Daoy (cell line): ENCODE measurements at places on chromosomes 3 and 15. TPM values are rescaled to one million over a fixed set of nuclear protein-coding genes. Genes with fewer than 3 reads are reported as not detected.
A peak's percentile ranks its signal among the peaks of the same experiment; 100 is the strongest.

DNA sequence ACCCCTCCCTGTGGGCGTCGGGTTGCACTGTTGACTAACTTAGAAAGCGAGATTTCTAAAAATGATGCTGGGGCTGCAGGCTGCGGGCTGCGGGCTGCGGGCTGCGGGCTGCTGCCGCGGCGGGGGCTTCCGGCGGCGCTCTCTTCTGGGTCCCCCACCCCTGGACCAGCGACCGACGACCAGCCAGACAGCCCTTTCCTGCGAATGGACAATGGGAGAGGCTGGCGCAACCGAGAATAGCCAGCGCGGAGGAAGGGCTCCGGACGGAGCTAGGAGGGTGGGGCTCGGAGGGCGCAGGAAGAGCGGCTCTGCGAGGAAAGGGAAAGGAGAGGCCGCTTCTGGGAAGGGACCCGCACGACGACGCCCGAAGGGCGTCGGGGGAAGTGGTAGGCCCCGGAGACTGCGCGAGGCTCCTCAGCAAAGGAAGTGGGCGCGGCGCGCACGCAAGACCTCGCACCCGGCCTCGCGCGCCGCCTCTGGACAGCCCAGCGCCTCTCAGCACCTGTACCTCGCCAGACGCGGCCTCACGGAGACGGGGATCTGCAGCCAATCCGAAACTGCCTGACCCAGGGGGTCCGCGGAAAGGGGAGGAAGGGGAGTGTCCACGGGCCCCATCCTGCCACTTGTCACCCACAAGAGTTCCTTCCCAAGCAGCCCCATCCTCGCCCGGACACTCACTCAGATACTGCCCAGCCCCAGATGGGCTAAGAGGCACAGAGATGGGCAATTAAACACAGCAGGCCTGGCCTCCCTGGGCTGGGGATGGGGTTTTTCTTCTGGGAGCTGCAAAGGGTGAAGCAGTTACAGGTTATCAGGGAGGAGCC lies 70.7 kb downstream of the SLC12A8 start:
- DNase-seq: no peak

DNA sequence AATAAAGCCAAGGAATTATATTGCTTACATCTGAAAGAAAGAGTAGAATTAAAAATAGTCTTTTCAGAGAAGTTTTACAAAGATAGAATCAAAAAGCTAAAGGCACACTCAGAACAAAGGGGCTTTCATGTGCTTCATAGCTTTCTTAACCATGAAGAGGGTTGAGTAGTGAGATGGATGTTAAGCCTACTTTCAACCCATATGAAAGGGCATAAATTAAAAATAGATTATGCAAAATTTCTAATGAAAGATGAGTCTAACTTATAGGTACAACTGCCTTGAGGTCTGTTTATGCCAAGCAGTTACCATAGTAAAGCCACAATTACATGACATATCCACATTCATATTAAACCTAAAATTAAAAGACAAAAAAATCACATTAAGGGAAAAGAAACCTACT lies 223.3 kb upstream of the ARHGEF26 start:
- DNase-seq: no peak

DNA sequence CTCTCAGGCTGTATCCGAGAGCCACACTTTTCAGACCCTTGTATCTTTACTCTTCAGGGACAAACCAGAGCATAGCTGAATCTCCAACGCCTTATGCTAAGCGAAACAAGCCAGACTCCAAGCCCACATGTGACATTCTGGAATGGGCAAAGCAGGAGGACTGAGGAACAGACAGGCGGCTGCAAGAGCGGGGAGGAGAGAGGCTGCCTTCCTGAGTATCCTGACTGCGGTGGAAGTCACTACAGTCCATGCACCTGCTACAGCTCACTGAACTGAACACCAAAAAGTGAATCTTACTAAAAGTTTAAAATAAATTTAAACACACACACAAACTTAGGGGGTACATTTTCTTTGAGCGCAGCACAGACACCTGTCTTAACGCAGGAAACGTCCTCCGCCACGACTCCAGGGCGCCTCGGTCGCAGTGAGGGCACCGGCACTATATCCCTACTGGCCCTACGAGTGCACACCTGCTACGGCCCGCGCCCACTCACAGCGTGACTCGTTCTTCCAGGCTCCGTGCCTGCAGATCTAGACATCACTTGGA lies 1.4 kb downstream of the CYFIP1 start:
- no peak for DNase-seq

- DNase-seq: peak; percentile 9
Measured at GRCh38 chr3:31634476-31634875, 101.8 kb downstream of the STT3B start.

Gene GOLGA8K
- total RNA-seq: 0.51 TPM in 1 of 2 replicates, not detected in the other

DNA sequence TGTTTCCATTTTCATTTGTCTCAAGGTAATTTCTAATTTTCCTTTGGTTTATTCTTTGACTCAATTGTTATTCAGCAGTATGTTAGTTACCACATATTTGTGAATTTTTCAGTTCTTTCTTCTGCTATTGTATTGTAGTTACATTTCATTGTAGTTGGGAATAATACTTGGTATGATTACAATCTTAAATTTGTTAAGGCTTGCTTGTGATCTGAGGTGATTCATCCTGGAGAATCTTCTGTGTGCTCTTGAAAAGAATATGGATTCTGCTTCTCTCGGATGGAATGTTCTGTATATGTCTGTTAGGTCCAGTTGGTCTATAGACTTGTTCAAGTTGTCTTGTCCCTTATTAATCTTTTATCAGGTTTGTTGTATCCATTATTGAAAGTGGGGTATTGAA lies 63.4 kb upstream of the VEPH1 start:
- DNase-seq: no peak

DNA sequence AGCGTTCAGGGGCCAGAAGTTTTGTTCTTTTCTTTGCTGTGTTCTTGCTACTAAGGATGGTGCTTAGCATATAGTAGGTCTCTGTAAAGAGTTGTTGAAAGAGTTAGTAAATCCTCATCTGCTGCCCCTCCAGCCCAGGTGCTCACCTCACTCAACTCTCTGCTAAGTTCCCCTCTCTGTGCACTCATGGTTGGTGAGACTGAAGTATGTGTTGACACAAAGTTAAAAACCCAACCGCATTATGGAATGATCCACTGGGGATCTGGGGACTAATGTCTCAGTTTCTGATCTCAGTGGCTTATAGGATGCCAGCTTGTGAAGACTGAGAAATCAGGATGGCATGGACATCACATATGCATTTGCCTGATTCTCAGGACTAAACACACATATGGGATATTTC lies 13.8 kb downstream of the RYR3 start:
- DNase-seq: no peak

- DNase-seq: no peak
Measured at GRCh38 chr3:89742546-89742945, 635.1 kb downstream of the EPHA3 start.

GRCh38 chr15:75235760-75236729 lies 22.1 kb upstream of the GOLGA6C start:
- DNase-seq: no peak

- DNase-seq: peak; percentile 13
Measured at GRCh38 chr3:186411994-186412393, 50.0 kb upstream of the DGKG start.

Gene GOLGA6A
- 0.06 TPM in 1 of 2 replicates, not detected in the other for total RNA-seq

- no peak for DNase-seq
Measured at GRCh38 chr3:131976448-131976847, 58.4 kb downstream of the CPNE4 start.

- no peak for DNase-seq
Measured at GRCh38 chr3:136277634-136278033, 27.5 kb downstream of the PCCB start.

DNA sequence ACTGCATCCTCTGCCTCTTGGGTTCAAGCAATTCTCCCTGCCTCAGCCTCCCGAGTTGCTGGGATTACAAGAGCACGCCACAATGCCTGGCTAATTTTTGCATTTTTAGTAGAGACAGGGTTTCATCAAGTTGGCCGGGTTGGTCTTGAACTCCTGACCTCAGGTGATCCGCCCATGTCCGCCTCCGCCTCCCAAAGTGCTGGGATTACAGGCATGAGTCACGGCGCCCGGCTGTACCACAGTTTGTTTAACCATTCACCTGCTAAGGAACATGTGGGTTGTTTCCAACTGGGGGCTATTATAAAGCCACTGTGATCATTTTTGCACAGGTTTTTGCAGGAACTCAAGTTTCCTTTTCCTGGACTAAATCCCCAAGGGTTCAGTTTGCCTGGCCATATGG lies 123.2 kb upstream of the RAP2B start:
- DNase-seq: peak; percentile 74

Gene GAP43
- 0.06 and 0.12 TPM in 2 replicates for total RNA-seq

DNA sequence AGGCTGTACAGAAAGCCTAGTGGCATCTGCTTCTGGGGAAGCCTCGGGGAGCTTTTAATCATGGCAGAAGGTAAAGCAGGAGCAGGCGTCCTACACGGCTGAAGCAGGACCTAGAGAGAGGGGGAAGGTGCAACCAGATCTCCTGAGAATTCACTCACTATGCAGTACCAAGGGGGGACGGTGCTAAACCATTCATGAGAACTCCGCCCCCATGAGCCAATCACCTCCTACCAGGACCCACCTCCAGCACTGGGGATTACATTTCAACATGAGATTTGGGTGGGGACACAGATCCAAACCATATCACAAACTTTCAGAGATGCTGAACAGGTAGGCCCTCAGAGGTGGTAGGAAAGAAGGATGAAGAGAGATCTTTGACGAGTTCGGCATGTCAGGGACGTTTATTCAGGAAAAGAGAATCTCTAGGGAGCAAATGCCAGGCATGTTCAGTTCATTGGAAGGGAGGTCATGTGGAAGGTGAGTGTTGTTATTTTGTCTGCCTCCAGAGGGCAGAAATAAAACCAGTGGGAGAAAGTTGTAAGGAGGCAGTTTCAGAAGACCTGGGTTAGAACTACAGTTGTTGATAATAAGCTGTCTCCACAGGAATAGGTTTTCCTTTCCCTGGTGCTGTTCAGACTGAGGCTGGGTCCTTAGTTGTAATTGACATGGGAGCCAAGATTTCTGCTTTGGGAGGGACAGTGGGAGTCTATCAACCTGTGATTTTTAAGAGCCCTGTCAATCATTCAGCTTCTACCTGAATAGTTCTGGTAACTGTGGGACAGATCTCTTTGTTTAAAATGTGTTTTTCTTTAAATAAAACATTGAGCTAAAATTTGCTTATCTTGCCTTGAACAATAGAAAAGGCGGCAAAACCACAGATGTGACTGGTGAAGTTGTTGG lies 4.3 kb upstream of the FNDC3B start:
- DNase-seq: no peak

DNA sequence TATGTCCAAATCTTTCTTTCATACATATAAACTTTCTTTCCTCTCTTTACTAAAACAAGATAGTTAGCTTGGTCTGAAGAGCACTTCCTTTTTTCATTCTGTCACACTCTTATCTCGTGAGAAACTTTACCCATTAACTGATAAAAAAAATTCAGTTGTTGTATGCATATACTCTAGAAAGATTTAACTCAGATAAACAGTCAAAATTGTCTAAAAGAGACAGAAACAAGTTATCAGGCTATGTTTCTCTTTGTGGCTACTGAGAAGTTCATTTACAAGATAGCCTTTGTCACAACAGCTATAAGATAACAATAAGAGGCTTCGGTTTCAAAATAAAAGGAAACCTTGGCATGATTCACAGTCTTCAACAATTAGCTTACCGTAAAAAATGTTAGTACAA lies 235.7 kb upstream of the ATP10A start:
- no peak for DNase-seq

Gene CLDN16
- 0.21 and 0.74 TPM in 2 replicates for total RNA-seq

Gene EHD4
- total RNA-seq: 21.9 and 26.9 TPM in 2 replicates

- DNase-seq: no peak
Measured at GRCh38 chr3:128279601-128279880, 126.3 kb downstream of the EEFSEC start.

DNA sequence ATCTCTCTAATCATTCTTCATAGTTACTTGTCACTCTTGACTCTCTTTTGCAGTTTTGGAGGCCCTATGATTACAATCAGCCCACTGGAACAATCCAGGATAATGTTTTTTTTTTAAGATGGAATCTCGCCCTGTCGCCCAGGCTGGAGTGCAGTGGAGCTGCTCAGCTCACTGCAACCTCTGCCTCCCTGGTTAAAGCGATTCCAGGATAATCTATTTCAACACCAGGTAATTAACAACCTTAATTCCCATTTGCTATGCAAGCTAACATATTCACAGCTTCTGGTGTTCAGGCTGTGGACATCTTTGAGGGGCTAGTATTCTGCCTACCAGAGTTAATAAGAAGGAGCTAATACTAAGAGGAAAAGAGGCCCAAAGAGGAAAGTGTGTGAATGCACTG lies 1.1 kb upstream of the BLOC1S6 start:
- DNase-seq: no peak

Gene SERPINI2
- not detected in 2 replicates for total RNA-seq

DNA sequence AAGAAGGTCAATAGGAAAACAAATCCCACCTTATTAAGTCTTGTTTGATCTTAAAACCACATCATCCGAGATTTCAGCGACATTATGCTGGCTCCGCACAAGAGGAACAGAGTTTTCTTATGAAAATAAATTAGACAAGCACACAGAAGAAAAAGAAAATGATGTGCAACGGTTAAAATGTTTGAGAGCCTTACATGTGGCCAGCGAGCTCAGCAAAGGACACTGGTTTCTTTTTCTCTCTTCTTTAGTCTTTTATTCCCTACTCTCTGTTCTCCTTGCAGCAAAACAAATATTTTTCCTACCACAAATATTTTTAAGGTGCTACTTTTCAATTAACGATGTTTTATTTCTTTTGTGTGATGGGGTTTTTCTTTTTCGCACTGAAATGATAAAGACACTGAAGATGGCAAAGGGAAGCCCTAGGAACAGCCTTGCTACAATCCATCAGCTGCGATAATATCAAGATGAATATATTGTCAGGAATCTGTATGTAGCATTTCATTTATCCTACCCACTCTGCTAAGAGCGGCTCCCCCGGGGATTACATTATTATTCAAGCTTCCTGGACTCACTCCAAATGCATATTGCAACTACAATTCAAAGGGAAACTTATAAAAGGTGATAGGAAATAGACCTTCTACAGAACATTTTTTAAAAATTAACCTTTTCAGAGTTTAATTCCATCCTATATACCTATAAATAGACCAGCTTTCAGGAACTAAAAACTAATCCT lies 72.9 kb downstream of the ANXA2 start:
- DNase-seq: no peak

DNA sequence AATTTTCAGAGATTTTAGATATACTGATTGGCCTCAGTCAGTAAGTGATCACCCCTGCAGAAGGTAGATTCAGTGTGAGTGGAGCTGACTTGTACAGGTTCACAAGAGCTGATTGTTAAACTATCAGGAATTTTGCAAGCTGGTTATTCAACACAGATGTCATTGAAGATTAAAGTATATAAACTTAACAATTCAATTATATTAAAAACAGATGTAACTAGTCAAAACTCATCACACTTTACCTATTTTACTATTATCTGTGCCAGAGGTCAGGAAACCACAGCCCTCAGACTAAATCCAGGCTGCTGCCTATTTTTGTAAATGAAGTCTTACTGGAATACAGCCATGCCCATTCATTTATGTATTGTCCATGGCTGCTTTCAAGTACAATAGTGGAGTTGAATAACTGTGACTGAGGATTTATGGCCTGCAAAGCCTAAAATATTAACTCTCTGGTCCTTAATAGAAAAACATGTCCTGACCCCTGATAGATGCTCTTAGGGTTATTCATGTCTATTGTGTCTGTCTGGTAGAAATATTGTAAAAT lies 429.3 kb upstream of the PDZRN3 start:
- DNase-seq: no peak
